Activated CD4-positive, alpha-beta memory T cell treated with anti-CD3 and anti-CD28 coated beads, Interleukin-2, amount 10 ng/mL, durations not matched to agents 7 days and 5 days (primary cell): ENCODE measurements at places on chromosomes 5 and 9. TPM values are rescaled to one million over a fixed set of nuclear protein-coding genes. Genes with fewer than 3 reads are reported as not detected.

DNA sequence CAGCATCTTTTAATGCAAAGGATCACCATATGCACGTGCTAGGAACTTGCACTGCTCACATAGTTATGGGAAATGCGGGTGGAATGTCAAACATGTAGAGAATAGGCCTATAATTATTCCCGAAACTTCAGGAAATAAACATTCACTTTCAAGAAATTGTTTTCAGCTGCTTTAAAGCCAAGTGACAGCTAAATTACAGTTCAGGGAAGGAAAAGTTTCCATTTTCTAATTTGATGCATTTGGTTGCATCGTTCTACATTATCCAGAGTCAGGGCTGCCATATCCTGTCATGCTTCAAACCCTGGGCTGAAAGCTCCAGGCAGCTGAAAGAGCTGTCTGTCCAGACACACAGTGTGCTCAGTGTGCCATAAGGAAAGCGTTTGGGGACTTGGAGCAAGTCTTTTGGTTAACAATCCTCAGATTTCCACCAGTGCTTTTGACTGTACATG is 518.1 kb downstream of the CSNK1G3 start:
- no peak overlapping the region for H3K4me3 ChIP-seq
- H3K27me3 ChIP-seq: no peaks in the 10 kb centered on the region
- no peaks in the 10 kb centered on the region for H3K36me3 ChIP-seq
- no peaks in the 10 kb centered on the region for H3K4me1 ChIP-seq
- DNase-seq: no peak

Gene TMEM215
- total RNA-seq: not detected

Gene TAF11L5
- total RNA-seq: not detected

Gene DOCK8
- total RNA-seq: 370 TPM

- DNase-seq: no peak
- no peaks in the 10 kb centered on the region for H3K36me3 ChIP-seq
- no peaks in the 10 kb centered on the region for H3K27me3 ChIP-seq
- H3K4me1 ChIP-seq: no peaks in the 10 kb centered on the region
- no peak overlapping the region for H3K27ac ChIP-seq
- H3K4me3 ChIP-seq: no peak overlapping the region
Observed at GRCh38 chr5:81134066-81134465, 99.1 kb upstream of the CKMT2 start.
